ENCODE measurements at places on chromosomes 13 and 19. TPM values are rescaled to one million over a fixed set of nuclear protein-coding genes. Genes with fewer than 3 reads are reported as not detected.
A peak's percentile ranks its signal among the peaks of the same experiment; 100 is the strongest.

Gene ZSWIM4
- total RNA-seq = 11.1 TPM

GRCh38 chr13:99367663-99368448 is 60.7 kb upstream of the GPR183 start:
- no peak for DNase-seq
- H3K36me3 ChIP-seq = no peaks in the 10 kb centered on the region
- H3K4me1 ChIP-seq = peaks cover 49% of the 10 kb centered on the region

GRCh38 chr13:94419304-94419924 is 60.1 kb downstream of the DCT start:
- H3K27ac ChIP-seq = no peak overlapping the region
- no peak overlapping the region for H3K4me3 ChIP-seq
- no peaks in the 10 kb centered on the region for H3K36me3 ChIP-seq
- no peaks in the 10 kb centered on the region for H3K27me3 ChIP-seq

- no peak for DNase-seq
- H3K27ac ChIP-seq = no peak overlapping the region
Observed at GRCh38 chr13:109751477-109751876, 34.9 kb downstream of the IRS2 start.

Gene KISS1R
- 1.8 TPM for total RNA-seq

Gene LENG8
- 145 TPM for total RNA-seq

Gene CNN1
- 0.48 TPM for total RNA-seq

Gene MEDAG
- total RNA-seq = not detected

DNA sequence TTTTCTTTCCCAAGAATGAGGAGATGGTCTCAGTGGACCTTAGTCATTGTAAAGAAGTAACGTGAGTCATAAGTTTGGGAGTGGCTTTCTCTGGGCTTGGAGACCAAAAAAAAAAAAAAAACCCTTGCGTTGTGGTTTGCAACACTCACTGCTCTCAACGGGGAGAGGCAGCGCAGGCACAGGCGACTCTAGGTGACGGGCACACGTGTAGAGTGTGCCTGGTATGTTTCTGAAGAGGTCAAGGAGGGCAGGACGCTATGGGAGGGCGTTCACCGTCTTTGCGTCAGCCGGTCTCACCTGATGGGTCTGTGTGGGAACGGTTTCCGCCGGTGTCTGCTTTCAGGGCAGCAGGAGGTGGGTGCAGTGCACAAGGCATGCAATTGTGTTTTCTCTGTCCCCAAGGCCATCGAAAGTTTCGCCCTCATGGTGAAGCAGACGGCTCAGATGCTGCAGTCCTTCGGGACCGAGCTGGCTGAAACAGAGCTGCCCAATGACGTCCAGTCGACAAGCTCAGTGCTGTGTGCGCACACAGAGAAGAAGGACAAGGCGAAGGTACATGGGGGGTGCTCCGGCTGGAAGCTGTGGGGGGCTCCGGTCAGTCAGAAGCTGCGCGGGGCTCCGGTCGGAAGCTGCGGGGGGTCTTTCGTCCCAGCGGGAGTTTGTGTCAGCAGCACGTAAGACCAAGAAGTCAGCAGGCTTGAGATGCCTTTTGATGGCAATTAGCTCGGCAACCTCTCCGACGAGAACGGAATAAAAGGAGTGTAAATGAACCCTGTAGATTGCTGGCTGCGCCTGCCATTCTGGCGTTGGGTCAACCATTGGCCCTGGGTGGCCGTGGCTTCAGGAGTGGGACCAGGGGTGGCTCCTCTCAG is 40.8 kb upstream of the F7 start:
- H3K36me3 ChIP-seq = no peaks in the 10 kb centered on the region
- no peak for DNase-seq
- no peak overlapping the region for H3K27ac ChIP-seq
- H3K4me1 ChIP-seq = no peaks in the 10 kb centered on the region

Gene USPL1
- total RNA-seq = 14.3 TPM

- H3K27ac ChIP-seq = no peak overlapping the region
- DNase-seq = no peak
- no peak overlapping the region for H3K4me3 ChIP-seq
Observed at GRCh38 chr13:97275776-97276501, 53.8 kb downstream of the MBNL2 start.

DNA sequence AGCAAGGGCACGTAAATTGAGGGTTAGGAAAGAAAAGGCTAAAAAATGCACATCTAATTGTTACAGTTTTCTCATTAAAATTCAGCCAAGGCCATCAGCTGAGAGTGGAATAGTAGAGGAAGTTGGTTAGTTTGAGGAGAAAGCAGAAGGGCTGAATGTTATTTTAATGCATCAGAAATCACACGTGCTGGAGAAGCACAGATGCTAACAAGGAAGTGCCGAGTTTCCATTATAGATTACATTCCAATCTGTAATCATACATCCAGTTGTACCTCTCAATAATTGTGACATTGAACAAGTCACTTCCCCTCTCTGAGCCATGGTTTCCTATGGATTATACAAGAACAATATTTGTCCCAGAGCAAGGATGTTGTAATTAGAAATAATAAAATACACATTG is 25.1 kb downstream of the FPR3 start:
- H3K4me3 ChIP-seq = no peak overlapping the region
- no peaks in the 10 kb centered on the region for H3K27me3 ChIP-seq
- H3K27ac ChIP-seq = no peak overlapping the region
- H3K36me3 ChIP-seq = no peaks in the 10 kb centered on the region

DNA sequence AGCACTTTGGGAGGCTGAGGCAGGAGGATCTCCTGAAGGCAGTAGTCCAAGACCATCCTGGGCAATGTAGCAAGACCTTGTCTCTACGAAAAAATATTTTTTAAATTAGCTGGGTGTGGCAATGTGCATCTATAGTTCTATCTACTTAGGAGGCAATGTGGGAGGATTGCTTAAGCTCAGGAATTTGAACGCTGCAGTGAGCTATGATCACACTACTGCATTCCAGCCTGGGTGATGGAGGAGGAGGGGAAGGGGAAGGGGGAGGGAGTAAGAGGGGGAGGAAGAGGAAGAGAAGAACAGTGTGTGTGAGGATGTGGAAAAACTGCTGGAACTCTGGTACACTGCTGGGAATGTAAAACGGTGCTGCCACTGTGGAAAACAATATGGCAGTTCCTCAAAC is 9.2 kb upstream of the CLIP3 start:
- no peak for DNase-seq
- H3K36me3 ChIP-seq = peaks cover 2% of the 10 kb centered on the region
- no peaks in the 10 kb centered on the region for H3K4me1 ChIP-seq
- no peak overlapping the region for H3K27ac ChIP-seq
- no peak overlapping the region for H3K4me3 ChIP-seq

Gene CD37
- 256 TPM for total RNA-seq

DNA sequence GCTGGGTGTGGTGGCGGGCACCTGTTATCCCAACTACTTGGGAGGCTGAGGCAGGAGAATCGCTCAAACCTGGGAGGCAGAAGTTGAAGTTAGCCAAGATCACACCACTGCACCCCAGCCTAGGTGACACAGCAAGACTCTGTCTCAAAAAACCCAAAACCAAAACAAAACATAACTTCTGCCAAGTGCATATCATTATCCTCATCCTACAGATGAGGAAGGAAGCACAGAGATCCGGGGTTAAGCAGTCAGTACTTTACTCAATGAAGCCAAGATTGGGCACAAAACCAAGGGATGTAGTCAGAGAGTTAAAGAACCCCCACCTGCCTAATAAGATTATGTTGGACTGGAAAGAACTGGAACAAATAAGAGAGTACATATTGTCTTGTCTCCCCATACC is 5.5 kb upstream of the TMTC4 start:
- no peak for DNase-seq
- H3K27me3 ChIP-seq = no peaks in the 10 kb centered on the region
- H3K4me1 ChIP-seq = peaks cover 5% of the 10 kb centered on the region
- H3K27ac ChIP-seq = no peak overlapping the region
- no peak overlapping the region for H3K4me3 ChIP-seq
- H3K36me3 ChIP-seq = no peaks in the 10 kb centered on the region

Gene CACNG7
- not detected for total RNA-seq

- H3K4me3 ChIP-seq = no peak overlapping the region
- DNase-seq = peak; percentile 38
- H3K27ac ChIP-seq = no peak overlapping the region
- no peaks in the 10 kb centered on the region for H3K27me3 ChIP-seq
- no peaks in the 10 kb centered on the region for H3K36me3 ChIP-seq
Observed at GRCh38 chr13:50370303-50370950, 355.2 kb downstream of the KCNRG start.

DNA sequence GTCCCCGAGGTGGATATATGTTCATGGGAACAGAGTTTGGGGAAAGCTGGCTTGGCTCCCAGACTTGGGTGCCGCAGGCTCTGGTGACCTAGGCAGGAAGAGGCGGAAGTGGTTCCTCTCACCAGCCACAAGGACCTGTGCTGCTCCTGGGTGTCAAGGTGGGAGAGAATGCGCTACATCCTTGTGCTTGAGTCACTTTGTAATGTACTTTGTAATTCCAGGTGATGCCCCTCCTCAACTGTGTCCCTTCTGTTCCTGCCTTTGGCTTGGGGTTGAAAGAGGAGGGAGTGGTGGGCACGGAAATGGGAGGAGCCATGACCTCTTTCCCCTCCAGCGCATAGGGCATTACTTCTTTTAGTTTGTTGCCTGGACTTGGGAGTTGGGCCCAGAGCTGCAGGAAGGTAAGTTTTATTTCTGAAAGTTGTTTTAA is 10.9 kb downstream of the GARRE1 start:
- H3K27me3 ChIP-seq = no peaks in the 10 kb centered on the region
- H3K4me3 ChIP-seq = no peak overlapping the region
- no peak for DNase-seq
- no peaks in the 10 kb centered on the region for H3K36me3 ChIP-seq
- no peak overlapping the region for H3K27ac ChIP-seq

DNA sequence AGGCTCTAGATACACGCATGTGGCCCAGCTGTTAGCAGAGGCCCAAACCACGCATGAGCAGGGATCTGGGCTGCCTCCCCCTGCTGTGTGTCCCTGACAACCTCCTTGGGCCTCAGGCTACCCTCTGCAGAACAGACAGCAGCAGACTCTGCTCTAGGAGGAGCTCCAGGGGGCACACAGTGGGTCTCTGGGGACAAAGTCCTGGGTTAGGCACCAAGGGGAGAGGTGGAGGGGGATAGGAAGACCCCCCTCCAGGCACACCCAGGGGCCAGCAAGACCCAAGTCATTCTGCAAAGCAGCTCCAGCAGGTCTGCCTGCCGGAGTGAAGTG is 8.0 kb downstream of the TINCR start:
- no peak for DNase-seq
- H3K4me3 ChIP-seq = no peak overlapping the region
- no peaks in the 10 kb centered on the region for H3K27me3 ChIP-seq
- no peaks in the 10 kb centered on the region for H3K4me1 ChIP-seq
- H3K27ac ChIP-seq = no peak overlapping the region

Gene FFAR2
- 2.3 TPM for total RNA-seq

Gene GIPR
- total RNA-seq = 25.6 TPM

Gene PABPC3
- total RNA-seq = 0.28 TPM

Gene ZNF284
- 0.53 TPM for total RNA-seq

DNA sequence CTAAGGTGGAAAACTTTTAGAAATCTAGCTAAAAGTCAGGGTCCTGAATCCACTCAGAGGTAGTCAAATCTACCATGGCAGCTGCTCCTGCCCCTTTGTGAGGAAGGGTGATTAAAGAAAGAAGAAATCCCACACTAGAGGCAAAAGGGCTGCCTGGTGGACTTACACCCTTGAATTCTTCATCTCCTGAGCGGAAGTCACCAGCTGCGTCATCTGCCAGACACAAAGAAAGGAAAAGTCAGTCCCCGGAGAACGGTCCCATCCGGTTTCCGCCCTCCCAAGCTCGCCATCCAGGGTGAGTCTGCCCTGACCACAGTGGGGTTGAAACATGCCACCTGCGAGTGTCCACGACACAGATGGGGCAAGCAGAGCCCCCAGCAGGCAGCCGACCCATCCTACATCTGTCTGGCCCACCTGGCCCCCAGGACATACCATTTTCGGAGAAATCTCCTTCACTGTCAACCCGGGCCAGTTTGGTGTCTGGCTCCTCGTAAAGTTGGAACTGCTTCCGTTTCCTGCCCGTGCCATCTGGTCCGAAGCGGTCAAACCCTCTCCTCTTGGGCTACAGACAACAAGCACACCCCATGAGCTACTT is 7.7 kb downstream of the AKAP8 start:
- H3K4me3 ChIP-seq = no peak overlapping the region
- no peak for DNase-seq
- H3K27me3 ChIP-seq = no peaks in the 10 kb centered on the region
- no peak overlapping the region for H3K27ac ChIP-seq

- no peaks in the 10 kb centered on the region for H3K36me3 ChIP-seq
- no peaks in the 10 kb centered on the region for H3K27me3 ChIP-seq
- DNase-seq = no peak
Observed at GRCh38 chr19:18274781-18275356, 617 bp upstream of the IQCN start.

GRCh38 chr19:40690050-40690692 is at the start of gene NUMBL:
NUMBL (minus strand) TSS chr19:40690651; CDS start chr19:40690483, 168 bp downstream.
- H3K27me3 ChIP-seq = no peaks in the 10 kb centered on the region
- peaks cover 26% of the 10 kb centered on the region for H3K4me1 ChIP-seq
- H3K4me3 ChIP-seq = peak within 1 kb of the TSS; percentile 92

Gene C19orf47
- total RNA-seq = 29.1 TPM

DNA sequence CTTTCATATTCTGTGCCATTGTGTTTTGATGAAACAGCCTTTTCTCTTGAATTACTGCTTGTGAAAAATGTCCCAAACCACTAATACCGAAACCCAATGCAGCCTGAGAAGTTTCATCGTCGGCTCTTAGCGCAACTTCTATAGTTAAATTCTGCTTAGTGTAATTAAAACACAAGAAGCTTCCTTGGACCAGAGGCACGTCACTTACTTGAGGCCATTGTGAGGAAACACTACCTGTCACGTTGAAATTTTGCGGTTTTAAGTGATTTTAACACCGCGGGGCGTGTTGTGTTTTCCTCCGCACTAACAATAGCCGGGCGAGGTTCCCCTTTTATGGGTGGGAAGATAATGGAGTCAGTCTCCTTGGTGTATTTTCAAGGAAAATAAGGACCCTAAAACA is 70.9 kb downstream of the GGACT start:
- H3K27me3 ChIP-seq = no peaks in the 10 kb centered on the region
- DNase-seq = no peak
- peaks cover 4% of the 10 kb centered on the region for H3K4me1 ChIP-seq
- peaks cover 3% of the 10 kb centered on the region for H3K36me3 ChIP-seq
- H3K27ac ChIP-seq = no peak overlapping the region
- no peak overlapping the region for H3K4me3 ChIP-seq

DNA sequence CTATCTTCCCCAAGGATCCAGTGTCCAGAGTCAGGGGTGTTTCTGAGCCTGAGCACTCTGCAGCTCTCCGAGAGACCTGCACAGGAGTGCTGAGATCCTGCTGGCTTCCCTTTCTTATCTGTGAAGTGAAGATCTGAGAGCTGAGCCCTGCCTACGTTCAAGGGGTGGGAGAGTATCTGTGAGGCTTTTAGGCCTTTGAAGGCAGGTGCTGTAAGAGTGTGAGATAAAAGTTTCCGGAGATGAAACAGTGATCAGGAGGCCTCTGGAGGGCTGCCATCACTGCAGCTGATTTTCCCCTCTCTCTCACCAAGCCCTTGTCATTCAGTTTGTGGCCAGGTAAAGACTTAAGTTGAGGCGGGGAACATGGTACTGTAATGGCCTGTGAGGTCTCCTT is 83.1 kb downstream of the AKAP11 start:
- H3K4me3 ChIP-seq = no peak overlapping the region
- H3K4me1 ChIP-seq = peaks cover 18% of the 10 kb centered on the region
- DNase-seq = no peak
- peak overlapping the region; percentile 52 for H3K27ac ChIP-seq
- no peaks in the 10 kb centered on the region for H3K27me3 ChIP-seq

Gene TBCB
- total RNA-seq = 123 TPM
